ENCODE measurements at places on chromosomes 16 and 17. TPM values are rescaled to one million over a fixed set of nuclear protein-coding genes. Genes with fewer than 3 reads are reported as not detected.

DNA sequence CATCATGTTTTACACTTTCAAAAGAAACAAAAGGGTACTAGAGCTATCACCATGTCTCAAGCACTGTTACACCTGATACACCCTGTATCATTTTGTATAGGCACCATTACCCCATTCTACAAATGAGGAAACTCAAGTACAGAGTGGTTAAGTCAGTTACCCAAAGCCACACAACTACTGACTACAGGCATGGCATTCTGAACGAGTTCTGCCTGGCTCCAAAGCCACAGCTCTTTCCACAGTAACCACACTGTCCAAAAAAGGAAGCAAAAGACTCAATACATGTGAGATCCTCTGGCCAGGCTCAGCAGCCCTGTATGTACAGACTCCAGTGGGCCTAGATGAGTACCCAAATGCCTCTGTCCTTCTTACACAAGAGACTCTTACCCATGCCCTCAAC is 4.7 kb downstream of the DYNC1LI2 start:
- no peak for DNase-seq

GRCh38 chr16:81610144-81610842 is 165.7 kb downstream of the CMIP start:
- DNase-seq, result peak; percentile 40

Gene ABCC11
- 0.26 TPM for polyA plus RNA-seq

Gene NPIPB9
- polyA plus RNA-seq, result 5.5 TPM

DNA sequence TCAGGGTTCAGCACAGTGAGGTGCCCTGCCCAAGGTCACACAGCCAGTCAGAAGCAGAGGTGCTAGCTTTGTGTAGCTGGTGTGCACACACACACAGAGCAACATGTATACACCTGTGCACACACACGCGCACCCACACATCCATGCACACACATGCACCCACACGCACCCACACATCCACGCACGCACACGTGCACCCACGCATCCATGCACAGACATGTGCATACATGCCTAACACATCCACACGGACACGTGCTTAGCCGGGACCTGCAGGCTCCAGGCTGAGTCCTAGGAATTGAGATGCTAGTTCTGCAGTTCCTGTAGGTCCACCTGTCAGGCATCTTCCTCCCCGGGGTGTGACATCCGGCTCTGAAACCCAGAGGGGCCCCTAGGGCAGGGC is 13.0 kb upstream of the DPEP1 start:
- DNase-seq, result no peak

- DNase-seq, result no peak
Measured at GRCh38 chr17:9763643-9764042, 27.7 kb downstream of the DHRS7C start.

DNA sequence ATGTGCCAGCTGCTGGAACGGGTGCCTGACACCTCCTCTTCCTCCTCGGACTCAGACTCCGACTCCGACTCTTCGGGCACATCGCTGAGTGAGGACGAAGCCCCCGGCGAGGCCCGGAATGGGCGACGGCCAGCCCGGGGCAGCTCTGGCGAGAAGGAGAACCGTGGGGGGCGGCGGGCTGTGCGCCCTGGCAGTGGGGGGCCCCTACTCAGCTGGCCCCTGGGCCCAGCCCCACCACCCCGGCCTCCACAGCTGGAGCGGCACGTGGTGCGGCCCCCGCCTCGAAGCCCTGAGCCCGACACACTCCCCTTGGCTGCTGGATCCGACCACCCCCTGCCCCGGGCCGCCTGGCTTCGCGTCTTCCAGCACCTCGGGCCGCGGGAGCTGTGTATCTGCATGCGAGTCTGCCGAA is 6.8 kb downstream of the FBXL19 start:
- no peak for DNase-seq
